A172 (cell line): ENCODE measurements at places on chromosomes 4 and X. TPM values are rescaled to one million over a fixed set of nuclear protein-coding genes. Genes with fewer than 3 reads are reported as not detected.

GPAT3 gene
- 7.8 and 9.9 TPM in 2 replicates for total RNA-seq

POLR2B gene
- 138 and 174 TPM in 2 replicates for total RNA-seq

DNAAF6 gene
- not detected in 2 replicates for total RNA-seq

OPRPN gene
- total RNA-seq: not detected in 2 replicates

TNMD gene
- not detected in 2 replicates for total RNA-seq

PKD2 gene
- 28.3 and 42.4 TPM in 2 replicates for total RNA-seq

RASL11B gene
- not detected in 2 replicates for total RNA-seq

ADH1C gene
- 0.05 TPM in 1 of 2 replicates, not detected in the other for total RNA-seq

PAGE5 gene
- total RNA-seq: 3.0 and 8.1 TPM in 2 replicates

DNA sequence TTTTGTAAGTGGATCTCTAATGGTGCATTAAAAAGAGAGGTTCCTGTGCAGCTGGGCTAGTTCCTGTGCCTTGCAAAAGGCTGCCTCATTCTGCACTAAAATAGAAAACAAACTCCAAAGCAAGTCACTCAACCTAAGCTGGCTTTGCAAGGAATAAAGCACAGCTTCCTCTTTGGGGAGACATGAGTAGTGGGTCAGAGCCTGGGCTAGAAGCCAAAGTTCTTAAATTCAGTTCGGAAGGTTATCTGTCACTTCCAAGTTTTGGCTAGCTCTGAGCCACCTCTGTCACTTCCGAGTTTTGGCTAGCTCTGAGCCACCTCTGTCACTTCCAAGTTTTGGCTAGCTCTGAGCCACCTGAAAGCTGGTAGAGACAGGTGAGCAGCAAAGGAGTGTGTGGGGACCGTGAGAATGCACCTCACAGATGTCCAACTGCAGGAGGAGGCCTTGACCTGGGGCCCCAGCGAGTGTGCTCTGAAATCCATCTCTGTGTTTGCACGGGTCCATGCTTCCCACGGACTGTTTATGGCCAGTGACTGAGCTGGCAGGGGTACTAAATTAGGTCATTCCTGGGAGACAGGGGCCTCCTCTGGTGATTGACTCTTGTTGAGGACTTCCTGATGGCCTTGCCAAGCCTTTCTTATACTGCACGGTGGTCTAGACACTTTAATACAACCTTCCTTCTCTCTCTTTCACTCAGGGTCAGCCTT is 36.4 kb upstream of the MAMLD1 start:
- DNase-seq: no peak

DNA sequence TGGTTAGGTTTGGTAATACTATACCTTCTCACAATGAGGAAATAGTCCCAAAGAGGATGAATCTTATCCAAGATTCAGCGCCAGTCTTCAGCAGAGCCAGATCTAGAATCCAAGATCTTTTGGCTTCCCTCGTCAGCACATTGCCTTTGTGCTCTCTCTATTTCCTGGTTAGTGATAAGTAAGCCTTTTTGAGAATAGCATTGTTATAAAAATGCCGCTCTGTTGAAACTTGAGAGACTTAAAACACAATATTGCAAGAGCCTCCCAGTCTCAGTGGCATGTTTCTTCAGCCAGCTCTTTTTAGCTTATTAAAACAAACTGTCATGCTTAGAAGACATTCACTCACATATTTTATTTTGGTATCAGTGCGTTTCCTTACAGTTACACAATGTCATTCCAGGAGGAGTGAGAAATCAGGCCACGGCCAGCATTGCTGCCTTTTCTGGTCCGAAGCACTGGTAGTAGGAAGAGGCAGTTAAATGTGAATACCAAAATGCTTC is 141.4 kb downstream of the KLHL8 start:
- no peak for DNase-seq

DNA sequence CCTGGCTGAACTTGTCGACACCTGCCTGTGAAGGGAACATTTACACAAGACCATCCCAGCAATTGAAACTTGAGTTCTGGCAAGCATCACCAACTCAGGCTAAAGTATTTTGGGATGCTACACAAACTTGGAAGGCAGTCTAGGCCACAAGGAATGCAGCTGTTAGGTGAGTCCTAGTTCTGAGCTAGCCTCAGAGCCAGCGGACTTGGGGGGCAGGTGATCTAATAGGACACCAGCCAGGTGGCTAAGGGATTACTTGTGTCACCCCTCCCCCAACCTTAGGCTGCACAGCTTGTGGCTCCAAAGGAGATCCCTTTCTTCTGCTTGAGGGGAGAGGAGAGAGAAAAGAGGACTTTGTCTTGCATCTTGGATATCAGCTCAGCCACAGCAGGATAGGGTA is 62.3 kb upstream of the DKK2 start:
- no peak for DNase-seq

- DNase-seq: peak; percentile 73
Observed at GRCh38 chr4:44150091-44150576, 298.5 kb downstream of the KCTD8 start.

- DNase-seq: no peak
Observed at GRCh38 chrX:123504630-123505270, 228.1 kb downstream of the THOC2 start.

- no peak for DNase-seq
Observed at GRCh38 chr4:78543424-78544125, 8.0 kb upstream of the ANXA3 start.

GRCh38 chrX:31981546-31982062 is 909.8 kb upstream of the FTHL17 start:
- DNase-seq: no peak

DNA sequence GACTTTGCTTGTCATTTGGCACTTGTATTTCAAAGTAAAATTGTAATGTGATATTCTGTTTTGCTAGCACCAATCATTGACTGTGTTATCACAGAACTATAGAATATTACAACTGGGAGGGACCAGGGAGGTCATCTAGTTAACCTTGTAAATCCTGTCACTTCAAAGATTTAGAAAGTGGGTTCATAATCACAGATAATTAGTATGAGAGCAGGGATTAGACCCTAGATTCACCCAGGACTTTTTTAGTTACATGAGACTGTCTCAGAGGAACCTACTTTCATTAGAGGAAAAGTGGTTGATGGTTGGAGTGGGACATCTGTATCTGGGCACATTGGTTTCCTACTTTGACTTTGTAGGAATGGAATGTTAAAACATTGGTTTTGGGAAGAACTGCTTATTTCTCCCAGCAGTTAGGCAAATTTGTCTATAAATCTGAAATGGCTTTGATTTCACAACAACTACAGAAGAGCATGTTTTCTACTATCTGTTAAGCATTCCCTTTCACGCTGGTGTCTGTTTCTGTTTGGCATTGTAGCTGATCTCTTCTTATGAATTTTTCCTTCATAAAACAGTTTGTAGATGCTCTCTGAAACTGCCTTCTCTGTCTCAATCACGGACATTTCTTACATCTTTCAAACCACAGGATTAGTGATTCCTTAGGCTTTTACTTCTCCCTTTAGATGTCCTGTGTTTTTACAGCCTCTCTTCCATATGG is 144.1 kb downstream of the DIPK2B start:
- no peak for DNase-seq

- peak; percentile 21 for DNase-seq
Observed at GRCh38 chr4:99886146-99886545, 8.1 kb downstream of the LAMTOR3 start.

DNA sequence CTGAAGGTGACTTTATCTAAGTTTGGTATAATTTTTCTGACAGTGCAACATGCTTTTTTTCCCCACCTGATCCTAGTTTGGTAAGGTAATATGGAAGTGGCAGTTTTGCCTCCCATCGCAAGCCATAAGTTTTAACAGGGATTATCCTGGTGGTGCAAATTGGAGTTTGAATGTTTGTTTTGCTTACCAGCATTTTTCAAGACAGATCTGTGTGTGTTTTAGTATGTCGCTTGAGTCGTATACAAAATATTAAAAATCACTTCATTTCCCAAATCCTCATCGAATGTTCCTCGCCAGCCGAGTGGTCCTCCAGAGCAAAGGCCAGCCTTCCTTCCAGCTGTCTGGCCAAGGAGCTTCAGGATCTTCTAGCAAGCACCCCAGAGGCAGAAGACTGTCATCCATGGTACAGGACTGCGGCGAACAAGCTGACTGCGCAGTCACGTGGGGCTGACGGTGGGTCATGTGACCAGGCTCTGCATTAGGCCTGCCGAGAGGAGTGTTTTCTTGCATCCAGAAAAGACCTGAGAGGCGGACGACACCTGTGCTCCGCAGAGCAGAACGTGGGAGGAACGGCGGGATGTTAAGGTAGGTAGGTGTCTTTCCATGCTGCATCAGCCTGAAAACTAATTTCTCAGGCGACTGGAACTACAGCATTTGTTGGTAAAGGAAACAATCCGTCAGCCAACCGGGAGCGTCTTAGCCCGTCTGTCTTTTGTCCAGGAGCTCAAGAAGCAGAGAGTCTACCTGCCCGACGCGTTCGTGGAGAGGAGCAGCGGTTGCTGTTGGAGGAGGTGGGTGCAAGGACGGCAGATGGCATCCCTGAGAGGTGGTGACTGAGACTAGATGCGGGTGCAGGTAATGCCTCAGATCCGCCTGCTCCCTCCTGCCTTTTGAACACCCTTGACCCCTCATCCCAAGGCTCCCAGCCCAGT is at the start of gene GPRASP3:
Gene GPRASP3 (plus strand): TSS at position 507 of the 932 bp plus-strand sequence. CDS start 28,253 bp downstream, outside the sequence.
- no peak for DNase-seq

DNA sequence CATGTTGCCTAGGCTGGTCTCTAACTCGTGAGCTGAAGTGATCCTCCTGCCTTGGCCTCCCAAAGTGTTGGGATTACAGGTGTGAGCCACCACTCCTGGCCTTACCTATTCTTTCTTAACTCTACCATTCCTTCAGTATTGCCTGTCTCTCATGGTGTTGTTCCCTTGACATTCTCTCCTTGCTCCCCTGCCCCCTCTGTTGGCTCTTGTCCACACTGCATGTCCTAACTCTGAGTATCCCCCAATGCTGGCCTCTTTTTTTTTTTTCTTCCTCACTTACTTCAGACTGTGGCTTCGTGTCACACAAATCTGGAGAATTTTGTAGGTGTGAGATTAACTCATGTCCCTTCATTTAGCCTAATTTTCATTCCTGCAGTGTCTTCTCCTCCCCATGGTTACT is 22.9 kb upstream of the FRMPD4 start:
- DNase-seq: no peak

GRCh38 chr4:25993395-25994185 is 79.6 kb downstream of the SMIM20 start:
- DNase-seq: peak; percentile 25

- no peak for DNase-seq
Observed at GRCh38 chr4:101439926-101440325, 92.6 kb upstream of the PPP3CA start.

DNA sequence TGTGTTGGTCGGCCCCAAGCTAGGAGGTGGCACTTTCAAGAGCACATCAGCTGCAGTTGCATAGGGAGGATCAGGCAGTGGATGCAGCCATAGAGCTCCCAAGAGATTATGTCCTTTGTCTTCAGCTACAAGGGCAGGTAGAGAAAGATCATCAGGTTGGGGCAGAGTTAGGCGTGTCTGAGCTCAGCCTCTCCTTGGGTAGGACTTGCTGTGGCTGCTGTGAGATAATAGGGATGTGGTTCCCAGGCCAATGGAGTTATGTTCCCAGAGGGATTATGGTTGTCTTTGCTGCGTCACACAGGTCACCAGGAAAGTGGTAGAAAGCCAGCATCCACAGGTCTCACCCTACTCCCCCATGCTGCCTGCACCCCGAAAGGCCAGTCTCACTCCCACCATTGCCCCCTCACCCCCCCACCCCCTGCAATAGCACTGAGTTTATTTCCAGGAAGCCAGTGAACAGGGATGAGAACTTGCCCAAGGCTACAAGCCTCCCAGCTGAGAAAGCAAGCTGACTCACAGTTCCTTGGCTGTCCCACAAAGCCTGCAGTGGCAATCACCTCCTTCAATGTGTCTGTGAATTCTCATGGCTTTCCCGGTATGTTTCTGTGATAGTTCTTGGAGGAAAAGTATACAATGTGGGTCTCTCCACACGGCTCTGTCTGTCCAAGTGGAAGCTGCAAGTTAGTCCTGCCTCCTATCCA is 148.4 kb downstream of the STPG2 start:
- no peak for DNase-seq

DNA sequence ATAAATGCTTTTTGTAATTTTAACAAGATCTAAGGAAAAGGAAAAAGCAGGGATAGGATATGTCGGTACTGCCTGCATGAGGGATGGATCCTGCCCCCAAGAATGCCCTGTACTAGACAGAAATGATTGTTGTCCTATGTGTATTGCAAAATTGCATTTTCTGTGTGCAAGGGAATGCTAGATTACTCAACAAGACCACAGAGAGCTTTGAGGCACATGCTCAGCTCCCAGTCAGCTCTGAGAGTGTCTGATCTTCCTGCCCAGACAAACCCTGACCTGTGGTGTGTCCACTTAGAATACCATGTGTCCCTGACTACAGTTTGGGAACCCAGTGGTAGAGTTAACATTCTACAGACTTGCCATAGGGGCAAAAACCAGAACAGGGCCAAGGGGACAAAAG is 129.2 kb upstream of the PAK3 start:
- no peak for DNase-seq

DNA sequence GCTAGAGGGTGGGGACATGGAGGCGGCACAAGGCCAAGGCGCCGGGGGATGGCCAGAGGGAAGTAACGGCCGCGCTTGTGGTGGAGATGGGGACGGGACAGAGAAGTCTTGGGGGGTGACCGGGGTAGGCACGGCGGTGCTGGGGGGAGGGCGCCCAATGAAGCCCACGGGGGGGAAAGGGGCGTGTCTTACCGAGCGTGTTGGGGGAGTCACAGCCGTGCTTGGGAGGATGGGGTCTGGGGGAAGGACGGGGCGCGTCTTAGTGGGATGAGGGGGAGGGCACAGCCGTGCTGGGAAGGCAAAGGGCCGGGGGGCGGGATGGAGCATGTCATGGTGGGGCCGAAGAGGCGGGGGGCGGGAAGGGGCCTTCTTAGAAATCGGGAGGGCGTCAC is 952 bp downstream of the ARSD start:
- DNase-seq: no peak

- peak; percentile 83 for DNase-seq
Observed at GRCh38 chr4:102815981-102816380, 11.4 kb downstream of the UBE2D3 start.

DNA sequence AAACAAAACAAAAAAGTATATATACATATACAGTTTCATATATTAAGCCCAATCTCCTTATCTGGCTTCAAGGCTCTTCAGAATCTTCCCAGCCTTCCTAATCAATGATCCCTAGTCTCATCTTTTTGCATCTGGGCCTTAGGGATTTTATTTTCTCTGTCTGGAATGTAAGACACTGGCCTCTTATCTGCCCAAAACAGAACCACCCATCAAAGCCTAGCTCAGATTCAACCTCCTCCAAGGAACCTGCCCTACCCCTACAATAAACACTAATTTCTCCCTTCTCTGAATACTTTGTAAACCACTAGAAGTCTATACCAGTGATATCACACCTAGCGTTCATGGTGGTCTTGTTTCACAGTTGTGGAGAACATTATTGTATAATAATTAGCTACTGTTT is 23.2 kb upstream of the GAB1 start:
- no peak for DNase-seq

GRCh38 chrX:24025741-24026403 is 1.1 kb downstream of the KLHL15 start:
- peak; percentile 65 for DNase-seq

DNA sequence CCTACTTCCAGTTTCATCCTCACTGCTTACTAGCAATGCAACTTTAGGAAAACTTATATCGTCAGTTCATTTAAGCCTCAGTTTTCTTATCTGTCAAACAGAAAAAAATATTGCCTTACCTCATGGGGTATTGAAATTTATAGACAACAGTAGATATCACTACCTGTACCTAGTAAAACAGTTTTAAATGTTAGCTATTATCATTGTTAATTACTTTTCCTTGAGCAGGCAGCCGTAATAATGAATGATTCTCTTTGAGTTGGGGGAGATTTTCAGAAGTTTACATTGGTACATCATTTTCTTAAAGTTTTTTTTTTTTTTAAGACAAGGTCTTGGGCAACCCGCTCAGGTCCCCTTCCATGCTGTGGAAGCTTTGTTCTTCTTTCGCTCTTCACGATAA is 71.7 kb upstream of the BMPR1B start:
- no peak for DNase-seq
